ENCODE measurements at places on chromosomes 2 and 18. TPM values are rescaled to one million over a fixed set of nuclear protein-coding genes. Genes with fewer than 3 reads are reported as not detected.
A peak's percentile ranks its signal among the peaks of the same experiment; 100 is the strongest.

The PROKR1 gene
- 0.50 TPM for total RNA-seq

The TMEM247 gene
- total RNA-seq = 27.2 TPM

The SERPINB10 gene
- not detected for total RNA-seq

The DSC3 gene
- total RNA-seq = 0.19 TPM

The RAPGEF4 gene
- total RNA-seq = 22.5 TPM

The FASTKD1 gene
- 31.2 TPM for total RNA-seq

The TACR1 gene
- total RNA-seq = 0.47 TPM

The MC4R gene
- total RNA-seq = not detected

The FRZB gene
- total RNA-seq = 8.4 TPM

GRCh38 chr2:120958623-120959366, 223.1 kb downstream of the GLI2 start:
- no peaks in the 10 kb centered on the region for H3K36me3 ChIP-seq
- no peaks in the 10 kb centered on the region for H3K4me1 ChIP-seq
- H3K27ac ChIP-seq = no peak overlapping the region

DNA sequence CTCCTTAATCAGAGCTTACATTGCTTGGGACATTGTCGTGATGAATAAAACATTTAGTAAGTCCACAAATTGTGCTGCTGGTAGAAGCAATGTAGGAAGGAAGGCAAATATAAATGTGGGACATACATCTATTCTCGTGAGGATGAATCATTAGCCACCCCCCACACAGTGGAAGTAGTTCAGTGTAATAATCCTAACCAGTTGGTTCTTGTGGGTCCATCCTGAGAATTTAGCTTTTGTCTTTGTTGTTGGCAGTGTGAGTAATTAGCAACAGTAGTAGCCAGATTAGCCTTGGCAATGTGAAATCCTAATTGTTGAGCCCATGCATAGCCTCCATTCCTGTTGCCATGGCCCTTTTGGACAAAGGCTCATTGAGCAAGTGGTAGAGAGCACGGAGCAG, 532.1 kb downstream of the FBXO15 start:
- H3K36me3 ChIP-seq = no peaks in the 10 kb centered on the region
- no peaks in the 10 kb centered on the region for H3K4me1 ChIP-seq
- H3K27me3 ChIP-seq = no peaks in the 10 kb centered on the region
- no peak overlapping the region for H3K27ac ChIP-seq
- no peak overlapping the region for H3K4me3 ChIP-seq

DNA sequence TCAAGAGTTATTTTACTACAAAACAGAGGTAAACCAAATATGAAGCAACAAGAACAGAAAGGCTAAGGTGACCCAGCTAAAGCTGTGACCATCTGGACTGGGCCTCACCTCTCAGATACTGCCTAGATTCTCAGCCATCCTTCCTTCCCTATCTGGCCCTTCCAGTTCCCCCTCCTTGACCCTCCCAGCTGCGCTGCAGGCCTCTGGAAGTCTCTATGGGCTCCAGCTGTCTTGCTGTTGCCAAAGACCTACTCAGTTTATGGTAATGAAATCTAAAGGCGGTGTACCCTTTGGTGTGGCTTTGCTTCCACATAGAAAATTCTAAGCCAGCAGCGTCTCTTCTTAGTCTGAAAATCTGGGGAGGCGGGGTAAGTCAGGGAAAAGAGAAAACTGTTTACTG, 55.7 kb downstream of the ARHGEF33 start:
- H3K36me3 ChIP-seq = no peaks in the 10 kb centered on the region
- H3K4me1 ChIP-seq = peaks cover 8% of the 10 kb centered on the region
- DNase-seq = no peak
- H3K4me3 ChIP-seq = no peak overlapping the region
- no peaks in the 10 kb centered on the region for H3K27me3 ChIP-seq
- H3K27ac ChIP-seq = peak overlapping the region; percentile 63

DNA sequence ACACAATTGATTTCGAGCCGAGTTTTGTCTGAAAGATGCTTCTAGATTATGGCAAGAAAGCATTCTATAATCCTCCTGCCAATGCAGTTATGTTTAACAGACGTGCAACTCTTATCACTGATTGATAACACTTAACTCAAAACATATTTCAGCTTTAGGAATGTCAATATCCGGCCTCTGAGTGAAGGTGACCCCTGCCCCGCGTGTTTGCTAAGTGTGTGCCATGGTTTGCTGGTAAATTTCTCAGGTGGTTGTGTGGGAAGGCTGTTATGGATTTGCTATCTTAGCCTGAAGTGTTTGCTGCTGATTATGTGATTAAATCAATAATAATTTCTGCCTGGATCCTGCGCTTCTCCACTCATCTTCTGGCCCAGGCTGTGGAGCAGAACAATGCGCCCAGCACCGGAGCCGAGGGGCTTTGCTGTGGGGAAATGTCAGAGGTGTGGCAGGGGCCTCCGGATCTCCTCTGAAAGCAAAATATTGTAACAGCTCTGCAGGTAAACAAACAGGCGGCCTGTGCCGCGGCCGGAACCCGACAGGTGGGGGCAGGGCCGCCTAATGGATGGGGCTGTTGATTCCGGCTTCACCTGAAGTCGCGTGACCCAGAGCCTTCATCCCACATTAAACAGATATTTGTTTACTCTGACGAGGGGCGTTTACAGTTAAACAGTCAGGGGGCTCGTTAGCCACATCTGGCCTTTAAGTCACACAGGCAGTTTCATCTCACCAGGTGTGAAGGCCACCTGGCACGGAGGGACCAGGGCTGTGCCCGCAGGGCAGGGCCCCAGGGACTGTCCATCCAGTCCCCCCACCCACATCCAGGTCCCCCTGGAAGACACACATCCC, 210.7 kb upstream of the SALL3 start:
- no peak overlapping the region for H3K27ac ChIP-seq
- no peak for DNase-seq
- H3K27me3 ChIP-seq = no peaks in the 10 kb centered on the region
- H3K36me3 ChIP-seq = no peaks in the 10 kb centered on the region
- no peak overlapping the region for H3K4me3 ChIP-seq

GRCh38 chr2:52558265-52558664, 1209.3 kb upstream of the CHAC2 start:
- H3K27ac ChIP-seq = no peak overlapping the region
- no peak overlapping the region for H3K4me3 ChIP-seq
- no peaks in the 10 kb centered on the region for H3K36me3 ChIP-seq
- H3K4me1 ChIP-seq = no peaks in the 10 kb centered on the region
- H3K27me3 ChIP-seq = no peaks in the 10 kb centered on the region

- no peak overlapping the region for H3K4me3 ChIP-seq
- H3K27ac ChIP-seq = no peak overlapping the region
- H3K36me3 ChIP-seq = no peaks in the 10 kb centered on the region
- no peaks in the 10 kb centered on the region for H3K27me3 ChIP-seq
Measured at GRCh38 chr2:189372688-189373257, 68.5 kb upstream of the WDR75 start.

- no peak for DNase-seq
- no peaks in the 10 kb centered on the region for H3K27me3 ChIP-seq
- H3K4me1 ChIP-seq = no peaks in the 10 kb centered on the region
- no peak overlapping the region for H3K4me3 ChIP-seq
- no peaks in the 10 kb centered on the region for H3K36me3 ChIP-seq
- no peak overlapping the region for H3K27ac ChIP-seq
Measured at GRCh38 chr18:71001597-71001996, 712.8 kb downstream of the SOCS6 start.

- H3K27me3 ChIP-seq = no peaks in the 10 kb centered on the region
- H3K4me3 ChIP-seq = peak overlapping the region; percentile 97
- H3K4me1 ChIP-seq = peaks cover 16% of the 10 kb centered on the region
- H3K27ac ChIP-seq = peak overlapping the region; percentile 100
Measured at GRCh38 chr18:79680100-79680879, 687 bp downstream of the CTDP1 start.

GRCh38 chr2:211390536-211391188, 834.3 kb downstream of the CPS1 start:
- H3K27me3 ChIP-seq = no peaks in the 10 kb centered on the region
- no peak overlapping the region for H3K27ac ChIP-seq
- DNase-seq = no peak
- H3K4me1 ChIP-seq = no peaks in the 10 kb centered on the region
- H3K4me3 ChIP-seq = no peak overlapping the region

DNA sequence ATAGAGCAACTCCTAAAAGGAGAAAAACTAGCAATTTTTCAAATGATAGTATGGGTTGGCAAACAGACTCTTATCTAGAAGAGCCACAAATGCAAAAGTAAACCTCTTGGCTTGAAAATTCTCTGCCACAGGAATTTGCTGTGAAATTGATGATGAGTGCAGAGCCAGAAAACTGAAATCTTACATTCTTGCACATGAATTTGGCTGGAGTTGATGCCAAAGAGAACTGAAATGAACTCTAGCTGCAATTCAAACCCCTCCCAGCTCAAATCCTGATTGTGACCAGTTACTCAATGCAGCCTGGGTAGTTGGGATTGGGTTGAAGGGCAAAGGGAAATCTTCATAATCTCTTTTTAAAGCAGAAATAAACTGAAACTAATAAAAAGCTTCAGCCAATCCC, 266.6 kb downstream of the PDE11A start:
- no peaks in the 10 kb centered on the region for H3K4me1 ChIP-seq
- DNase-seq = no peak
- H3K27ac ChIP-seq = no peak overlapping the region
- H3K4me3 ChIP-seq = no peak overlapping the region

GRCh38 chr2:205484764-205485163, 197.5 kb upstream of the NRP2 start:
- H3K27ac ChIP-seq = no peak overlapping the region
- H3K36me3 ChIP-seq = no peaks in the 10 kb centered on the region

- no peaks in the 10 kb centered on the region for H3K27me3 ChIP-seq
- no peak overlapping the region for H3K27ac ChIP-seq
- no peak for DNase-seq
- no peaks in the 10 kb centered on the region for H3K36me3 ChIP-seq
- peaks cover 7% of the 10 kb centered on the region for H3K4me1 ChIP-seq
Measured at GRCh38 chr18:23212161-23212560, 76.9 kb downstream of the CABLES1 start.

DNA sequence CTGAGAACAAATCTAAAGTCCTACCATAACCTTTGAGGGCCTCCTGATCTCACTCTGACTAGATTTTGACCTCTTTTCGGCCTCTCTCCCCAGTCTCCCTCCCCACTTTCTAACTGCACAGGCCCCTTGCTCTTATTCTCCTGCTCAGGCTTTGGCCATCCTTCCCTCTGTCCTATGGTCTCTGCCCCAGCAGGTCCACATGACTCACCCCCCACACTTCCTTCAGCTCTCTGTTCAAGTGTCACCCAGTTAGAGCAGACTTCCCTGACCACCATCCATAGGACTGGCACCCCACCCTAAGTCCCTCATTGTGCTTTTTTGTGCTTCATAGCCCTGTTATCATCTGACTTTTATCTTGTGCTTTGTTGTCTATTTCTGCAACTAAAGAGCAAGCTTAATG, 41.2 kb upstream of the NT5C1B start:
- no peaks in the 10 kb centered on the region for H3K27me3 ChIP-seq
- peaks cover 6% of the 10 kb centered on the region for H3K4me1 ChIP-seq
- no peak for DNase-seq
- H3K27ac ChIP-seq = no peak overlapping the region

DNA sequence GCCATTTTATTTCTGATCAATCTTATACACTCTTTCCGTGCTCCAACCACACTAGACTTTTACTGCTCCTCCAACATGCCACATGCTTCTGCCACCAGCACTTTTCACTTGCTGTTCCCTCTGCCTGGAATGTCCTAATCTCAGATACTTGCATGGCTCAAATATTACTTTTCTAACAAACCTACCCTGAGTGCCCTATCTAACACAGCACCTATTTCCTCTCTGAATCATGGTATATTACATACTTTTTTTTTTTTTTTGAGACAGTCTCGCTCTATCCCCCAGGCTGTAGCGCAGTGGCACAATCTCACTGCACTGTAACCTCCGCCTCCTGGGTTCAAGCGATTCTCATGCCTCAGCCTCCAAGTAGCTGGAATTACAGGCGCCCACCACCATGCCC, 166.3 kb upstream of the CAVIN2 start:
- H3K27me3 ChIP-seq = no peaks in the 10 kb centered on the region
- DNase-seq = no peak
- no peaks in the 10 kb centered on the region for H3K36me3 ChIP-seq
- no peaks in the 10 kb centered on the region for H3K4me1 ChIP-seq
- no peak overlapping the region for H3K27ac ChIP-seq

- H3K27ac ChIP-seq = no peak overlapping the region
- peaks cover 3% of the 10 kb centered on the region for H3K4me1 ChIP-seq
- H3K36me3 ChIP-seq = no peaks in the 10 kb centered on the region
- H3K4me3 ChIP-seq = no peak overlapping the region
Measured at GRCh38 chr2:222946700-222947287, 86.0 kb downstream of the ACSL3 start.

- DNase-seq = no peak
- H3K36me3 ChIP-seq = no peaks in the 10 kb centered on the region
- no peaks in the 10 kb centered on the region for H3K4me1 ChIP-seq
- H3K4me3 ChIP-seq = no peak overlapping the region
- no peaks in the 10 kb centered on the region for H3K27me3 ChIP-seq
Measured at GRCh38 chr18:33573193-33573592, 4.8 kb upstream of the ASXL3 start.

GRCh38 chr18:22194151-22194598, 24.8 kb downstream of the GATA6 start:
- H3K4me3 ChIP-seq = no peak overlapping the region
- no peaks in the 10 kb centered on the region for H3K36me3 ChIP-seq
- peak; percentile 82 for DNase-seq
- peak overlapping the region; percentile 63 for H3K27ac ChIP-seq
- H3K4me1 ChIP-seq = peaks cover 37% of the 10 kb centered on the region
- no peaks in the 10 kb centered on the region for H3K27me3 ChIP-seq

DNA sequence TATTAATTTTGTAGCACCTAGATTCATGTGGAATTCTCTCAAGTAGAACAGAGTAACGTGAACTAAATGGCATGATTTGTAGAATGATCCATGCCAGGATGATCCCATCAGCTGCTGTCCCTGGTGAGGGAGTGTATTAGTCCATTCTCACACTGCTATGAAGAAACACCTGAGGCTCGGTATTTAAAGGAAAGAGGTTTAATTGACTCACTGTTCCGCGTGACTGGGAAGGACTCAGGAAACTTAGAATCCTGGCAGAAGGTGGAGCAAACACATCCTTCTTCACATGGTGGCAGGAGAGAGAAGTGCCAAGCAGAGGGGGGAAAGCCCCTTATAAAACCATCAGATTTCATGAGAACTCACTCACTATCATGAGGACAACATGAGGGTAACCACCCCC, 312.6 kb downstream of the PTPRM start:
- no peak overlapping the region for H3K4me3 ChIP-seq
- H3K4me1 ChIP-seq = no peaks in the 10 kb centered on the region
- DNase-seq = no peak
- H3K27me3 ChIP-seq = no peaks in the 10 kb centered on the region

GRCh38 chr18:30814446-30814845, 228.1 kb downstream of the DSC3 start:
- no peaks in the 10 kb centered on the region for H3K36me3 ChIP-seq
- no peaks in the 10 kb centered on the region for H3K4me1 ChIP-seq

- no peak overlapping the region for H3K4me3 ChIP-seq
- no peaks in the 10 kb centered on the region for H3K4me1 ChIP-seq
- H3K36me3 ChIP-seq = no peaks in the 10 kb centered on the region
- no peak overlapping the region for H3K27ac ChIP-seq
Measured at GRCh38 chr2:119230219-119231185, 6.9 kb downstream of the STEAP3 start.

DNA sequence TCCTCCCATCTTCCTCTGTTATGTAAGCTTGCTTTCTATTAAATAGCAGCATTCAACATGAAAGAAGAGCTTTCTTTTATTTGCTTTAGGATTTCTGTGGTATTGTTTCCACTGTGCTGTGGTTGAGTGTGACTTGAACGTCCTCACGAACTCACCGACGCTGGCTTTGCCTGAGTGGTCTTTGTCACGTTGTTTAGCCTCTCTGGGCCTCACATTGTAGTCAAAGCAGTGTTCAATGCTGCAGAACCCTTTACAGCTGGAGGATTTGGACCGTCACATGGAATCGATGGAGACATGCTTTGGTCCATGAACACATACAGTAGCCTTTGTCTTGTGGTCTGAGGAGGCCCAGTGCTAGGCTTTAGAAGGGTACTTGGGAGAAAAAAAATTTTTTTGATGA, 66.3 kb downstream of the TANC1 start:
- no peak for DNase-seq
- no peaks in the 10 kb centered on the region for H3K27me3 ChIP-seq
- no peak overlapping the region for H3K4me3 ChIP-seq
- H3K36me3 ChIP-seq = no peaks in the 10 kb centered on the region
